ENCODE measurements at places on chromosomes 5 and 9.
A peak's percentile ranks its signal among the peaks of the same experiment; 100 is the strongest.

DNA sequence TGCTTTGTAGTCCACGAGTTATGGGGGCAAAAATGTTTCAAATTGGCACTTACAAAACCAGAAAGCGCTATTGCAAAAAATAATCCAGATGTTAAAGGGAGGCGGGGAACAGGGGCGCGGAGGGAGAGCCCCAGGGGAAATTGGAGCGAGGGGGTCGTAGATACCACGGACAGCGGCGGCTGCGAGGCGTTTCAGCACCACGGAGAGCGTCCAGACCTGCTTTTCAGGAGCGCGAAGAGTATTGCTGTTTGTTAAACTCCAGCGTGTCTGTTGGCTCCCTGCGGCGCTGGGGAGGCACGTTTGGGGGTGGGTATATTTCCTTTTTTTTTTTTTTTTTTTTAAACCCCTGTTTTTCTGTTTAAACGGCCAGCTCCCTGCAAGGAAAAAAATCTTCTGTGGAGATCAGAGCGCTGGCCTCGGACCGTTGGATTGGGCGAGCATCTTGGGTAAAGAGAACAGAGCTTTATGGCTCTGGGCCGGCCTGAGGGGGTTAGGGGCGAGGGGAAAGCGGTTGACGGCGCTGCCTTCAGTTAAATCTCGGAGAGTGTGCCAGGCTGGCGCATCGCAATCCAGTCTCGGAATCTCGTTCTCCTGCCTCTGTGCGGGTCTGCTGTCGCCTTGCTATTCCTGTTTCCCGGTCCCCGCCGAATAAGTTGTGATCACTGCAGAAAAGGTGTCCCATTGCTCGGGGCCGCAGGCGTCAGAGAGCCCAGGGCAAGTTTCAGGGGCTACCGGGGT is at the start of gene GLRA1:
Gene GLRA1 (minus strand): TSS at position 288 of the 738 bp plus-strand sequence. CDS start 302 bp downstream, outside the sequence.
- peak; percentile 19 for DNase-seq

- DNase-seq: no peak
Observed at GRCh38 chr5:93578813-93579691, 2.0 kb downstream of the NR2F1-AS1 start.

DNA sequence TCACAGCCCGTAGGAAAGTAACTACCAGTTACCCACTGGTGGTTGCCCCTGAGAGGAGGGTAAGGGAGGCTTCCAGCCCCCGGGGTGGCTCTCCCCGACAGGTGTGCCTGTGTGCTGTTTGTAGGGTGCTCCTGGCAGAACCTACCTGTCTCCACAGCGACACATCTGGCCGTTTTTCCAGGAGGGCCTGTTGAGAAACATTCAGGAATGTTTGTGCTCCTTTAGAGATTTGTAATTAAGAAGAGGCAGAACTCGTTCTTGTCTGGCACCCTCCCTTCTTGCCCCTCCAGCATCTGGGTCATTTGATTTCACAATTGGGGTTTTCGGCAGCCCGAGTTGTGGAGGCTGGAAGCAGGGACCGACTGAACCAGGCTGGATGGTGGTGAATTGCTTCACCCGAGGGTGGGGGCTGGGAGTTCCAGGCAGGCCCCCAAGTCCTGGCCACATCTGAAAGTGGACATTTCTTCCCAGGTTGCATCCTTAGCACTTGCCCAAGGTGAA is 74.2 kb downstream of the WWC1 start:
- no peak for DNase-seq

GRCh38 chr9:131302244-131303075 is 12.9 kb downstream of the PLPP7 start:
- no peak for DNase-seq

- peak; percentile 30 for DNase-seq
Observed at GRCh38 chr5:59133764-59134261, 550.9 kb downstream of the RAB3C start.

- no peak for DNase-seq
Observed at GRCh38 chr9:14961372-14962068, 51.3 kb upstream of the FREM1 start.

- DNase-seq: no peak
Observed at GRCh38 chr5:123950701-123951581, 439.0 kb downstream of the CSNK1G3 start.

GRCh38 chr9:91151718-91152095 is 210.0 kb downstream of the AUH start:
- no peak for DNase-seq

GRCh38 chr9:36855448-36856315 is 178.4 kb downstream of the PAX5 start:
- DNase-seq: no peak

- DNase-seq: no peak
Observed at GRCh38 chr5:53969176-53969730, 341.1 kb downstream of the ARL15 start.

GRCh38 chr5:10555277-10555684 is 8.6 kb upstream of the ANKRD33B start:
- DNase-seq: peak; percentile 45

DNA sequence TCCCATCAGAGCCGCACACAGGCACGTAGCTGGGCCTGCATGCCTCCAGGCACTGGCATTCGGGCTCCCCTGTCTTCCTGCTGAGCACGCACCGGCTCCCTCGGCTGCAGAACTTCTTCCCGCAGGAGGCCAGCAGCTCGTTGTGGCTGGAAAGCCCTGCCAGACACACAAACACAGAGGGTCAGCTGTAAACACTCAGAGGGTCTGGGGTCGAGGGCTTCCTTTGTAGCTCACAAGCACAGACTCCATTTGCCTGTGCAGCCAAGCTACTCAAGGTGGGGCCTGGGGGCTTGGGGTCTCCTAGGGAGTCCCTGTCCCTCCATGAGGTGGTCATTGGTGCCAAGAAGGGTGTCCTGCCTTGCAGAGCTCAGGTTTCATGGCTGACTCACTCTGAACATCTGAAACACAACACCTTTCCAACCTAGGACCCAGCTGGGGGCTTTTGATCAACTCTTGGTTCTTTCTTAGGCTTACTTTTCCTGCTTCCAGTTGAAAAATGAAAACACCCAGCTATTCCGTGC is 211.4 kb downstream of the FSTL4 start:
- no peak for DNase-seq

DNA sequence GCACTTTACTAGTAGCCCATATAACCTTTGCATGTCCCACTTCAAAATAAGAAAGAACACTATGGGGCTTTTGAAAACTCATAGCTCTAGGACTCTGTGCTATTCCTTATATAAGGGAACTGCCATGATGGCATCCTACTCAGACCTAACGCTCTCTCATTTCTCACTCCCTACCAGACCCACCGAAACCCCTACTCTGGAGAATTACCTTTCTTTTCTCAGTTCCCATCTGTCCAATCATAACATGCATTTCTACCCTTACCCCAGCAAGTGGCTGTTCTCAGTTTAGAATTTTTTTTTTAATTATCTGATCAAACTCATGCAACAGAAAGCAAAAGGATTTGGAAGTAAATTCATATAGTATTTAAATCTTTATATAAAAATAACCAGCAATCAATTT is 27.3 kb downstream of the CARNMT1 start:
- no peak for DNase-seq

GRCh38 chr9:28212979-28213378 is 639.7 kb upstream of the C9orf72 start:
- DNase-seq: peak; percentile 64

GRCh38 chr9:133351908-133352634 is 4.1 kb downstream of the RPL7A start:
- DNase-seq: peak; percentile 63

DNA sequence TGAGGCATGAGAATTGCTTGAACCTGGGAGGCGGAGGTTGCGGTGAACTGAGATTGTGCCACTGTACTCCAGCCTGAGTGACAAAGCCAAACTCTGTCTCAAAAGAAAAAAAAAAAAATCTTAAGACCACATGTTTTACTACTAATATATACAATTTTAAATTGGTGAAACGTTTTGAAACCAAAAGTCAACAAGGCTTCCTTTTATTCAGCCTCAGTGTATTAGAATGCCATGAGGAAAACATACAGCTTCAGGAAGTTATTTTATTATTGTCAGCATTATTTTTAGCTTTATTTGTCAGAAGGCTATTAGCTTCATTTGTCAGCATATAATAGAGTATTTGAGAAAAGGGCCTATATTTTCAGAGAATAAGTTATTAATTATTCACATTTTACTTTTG is 163.9 kb upstream of the SH3GL2 start:
- no peak for DNase-seq

GRCh38 chr9:94086486-94087345 is 2.5 kb downstream of the PTPDC1 start:
- DNase-seq: no peak

DNA sequence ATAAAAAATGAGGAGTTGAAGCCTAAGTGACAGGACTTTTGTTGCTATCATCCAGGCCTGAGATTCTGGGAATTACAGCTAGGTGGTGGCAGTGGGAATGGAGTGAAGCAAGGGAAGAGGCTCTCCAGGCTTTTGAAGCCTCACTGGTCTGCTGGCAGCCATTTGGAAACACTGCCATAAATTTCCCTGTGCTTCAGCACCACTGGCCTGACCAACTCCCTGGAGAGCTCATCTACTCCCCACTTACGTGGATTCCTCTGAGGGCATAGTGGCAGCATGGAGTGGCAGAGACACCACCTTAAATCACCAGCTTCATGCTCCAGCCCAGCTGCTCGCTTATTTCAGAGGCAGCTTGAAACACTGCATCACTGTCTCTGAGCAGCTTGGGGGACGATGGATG is 518.2 kb downstream of the TLR4 start:
- DNase-seq: no peak

GRCh38 chr9:101691657-101692056 is 46.8 kb downstream of the GRIN3A start:
- DNase-seq: no peak

- no peak for DNase-seq
Observed at GRCh38 chr9:97852001-97852398, 1.0 kb upstream of the FOXE1 start.

DNA sequence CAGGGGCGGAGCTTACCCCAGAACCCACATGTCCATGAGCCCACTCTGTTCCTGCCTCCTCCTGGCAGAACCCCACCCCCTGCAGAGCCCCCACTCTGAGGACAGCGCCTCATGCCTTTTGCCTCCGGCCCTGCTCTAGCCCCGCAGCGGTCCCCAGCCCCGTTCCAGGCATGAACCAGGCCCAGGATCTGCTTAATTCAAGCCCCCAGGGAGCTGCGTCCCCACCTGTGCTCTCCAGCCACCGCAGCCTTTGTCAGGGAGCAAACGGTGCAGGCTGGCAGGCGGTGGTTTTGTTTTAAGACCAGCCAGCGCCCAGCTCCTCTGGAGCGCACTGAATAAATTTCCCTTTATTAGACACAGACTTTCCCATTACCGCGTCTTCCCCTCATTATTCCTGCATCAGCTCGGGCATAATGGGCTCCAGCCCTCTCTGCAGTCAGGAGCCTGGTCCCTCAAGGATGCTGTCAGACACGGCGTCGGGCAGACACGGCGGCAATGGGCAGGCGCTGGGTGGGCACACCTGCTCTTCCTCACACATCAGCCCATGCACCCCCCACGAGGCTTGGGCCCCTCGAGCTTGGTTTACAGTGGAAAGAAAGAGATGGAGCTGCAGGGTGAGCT is 137.6 kb downstream of the OLFM1 start:
- no peak for DNase-seq

DNA sequence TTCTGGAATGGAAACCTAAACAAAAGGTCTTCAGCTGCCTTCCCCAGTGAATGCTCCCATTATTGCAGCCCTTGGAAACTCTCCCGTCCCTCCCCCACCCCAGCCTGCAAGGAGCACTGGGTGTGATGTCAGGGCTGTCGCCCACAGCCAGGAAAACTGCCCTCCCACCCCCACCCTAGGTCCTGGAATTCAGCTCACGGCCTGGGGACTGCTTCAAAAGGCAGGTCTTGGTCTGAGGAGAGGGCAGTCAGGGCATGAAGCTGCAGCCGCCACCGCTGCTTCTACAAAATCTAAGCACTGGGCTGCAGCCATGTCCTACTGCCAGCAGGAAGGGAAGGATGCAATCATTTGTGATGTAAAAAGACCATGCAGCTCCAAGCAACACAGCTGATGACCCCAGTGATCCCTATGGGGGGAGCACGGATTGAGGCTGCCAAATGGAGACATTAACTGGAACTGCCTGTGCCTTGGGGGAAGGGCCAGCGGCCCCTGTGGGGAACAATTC is 11.4 kb downstream of the GRHPR start:
- DNase-seq: no peak

- DNase-seq: no peak
Observed at GRCh38 chr5:173645437-173645807, 29.0 kb upstream of the BOD1 start.

Data from kidney capillary endothelial cell (primary cell).